Trophoblast cell (in vitro differentiated cells and primary cell): ENCODE measurements at places on chromosomes 5 and 9.

GRCh38 chr9:98775831-98776441 is 20.4 kb downstream of the ANKS6 start:
- DNase-seq = peak; percentile 77

DNA sequence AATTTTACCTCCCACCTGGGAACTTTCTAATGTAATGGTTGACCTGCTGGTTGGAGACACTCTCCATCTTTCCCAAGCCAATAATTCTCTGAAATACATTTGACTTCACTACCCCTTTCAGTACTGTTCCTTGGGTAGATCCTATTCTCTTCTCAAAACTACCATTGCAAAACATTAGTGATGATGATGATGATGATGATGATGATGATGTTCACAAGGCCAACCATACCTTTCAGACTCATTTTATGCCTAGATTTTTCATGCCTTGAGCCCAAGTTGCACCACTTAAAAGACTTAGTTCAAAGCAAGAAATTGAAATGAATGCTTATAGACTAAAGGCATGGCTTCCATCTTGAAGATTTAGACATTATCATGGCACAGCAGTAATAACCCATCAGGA is 1141.1 kb upstream of the DMAC1 start:
- no peak for DNase-seq

DNA sequence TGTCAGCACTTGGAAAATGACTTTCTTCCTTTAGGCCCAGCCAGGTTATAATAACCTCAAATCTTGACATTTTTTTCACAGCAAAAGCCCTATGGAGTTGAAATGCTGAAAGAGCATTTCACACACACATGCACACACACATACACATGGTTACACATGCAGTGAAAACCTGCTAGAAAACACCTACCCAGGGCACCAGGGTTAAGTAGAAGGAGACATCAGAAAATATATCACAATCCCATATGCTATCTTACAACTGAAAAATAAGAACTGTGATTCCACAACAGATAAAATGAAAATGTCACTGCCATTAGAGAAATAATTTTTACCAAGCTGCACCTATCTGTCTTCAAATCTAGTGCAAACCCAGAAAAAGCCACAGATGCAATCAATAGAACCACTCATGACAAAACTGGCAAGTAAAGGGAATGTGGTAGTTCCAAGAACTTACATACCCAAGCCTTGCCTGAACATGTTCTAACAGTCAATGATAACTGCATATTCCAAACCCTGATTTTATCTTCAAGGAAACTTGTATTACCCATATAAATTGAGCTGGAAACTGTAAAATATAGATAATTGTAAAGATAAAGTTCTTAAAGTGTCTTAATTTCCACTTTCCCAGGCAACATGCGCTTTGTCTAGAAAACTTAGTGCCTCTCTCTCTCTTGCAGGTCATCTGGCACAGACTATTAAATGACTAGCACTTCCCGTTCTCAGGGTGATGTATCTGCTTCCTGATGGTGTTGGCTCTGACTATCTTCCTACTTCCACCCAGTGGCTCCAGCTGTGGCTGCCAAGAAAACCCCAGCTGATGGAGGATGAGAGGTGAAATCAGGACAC is 250.2 kb upstream of the PTGER4 start:
- no peak for DNase-seq

DNA sequence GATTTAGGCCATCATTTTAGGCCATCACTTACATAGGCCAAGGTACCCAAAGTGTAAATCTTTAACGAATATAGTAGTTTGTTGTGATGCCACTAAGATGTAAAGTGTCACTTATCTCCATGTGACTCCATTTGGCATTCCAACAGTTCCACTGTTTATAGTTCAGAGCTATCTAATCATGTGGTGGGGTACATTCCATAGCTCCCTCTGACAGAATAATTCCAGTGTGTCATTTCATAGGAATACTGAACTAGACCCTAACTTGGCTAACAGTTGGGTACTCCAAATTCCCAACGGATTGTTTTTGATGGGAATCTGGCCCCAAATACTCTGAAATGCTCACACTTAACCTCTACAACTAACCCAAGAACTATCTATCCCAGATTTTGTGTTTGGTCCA is 76.7 kb upstream of the FST start:
- DNase-seq = no peak

DNA sequence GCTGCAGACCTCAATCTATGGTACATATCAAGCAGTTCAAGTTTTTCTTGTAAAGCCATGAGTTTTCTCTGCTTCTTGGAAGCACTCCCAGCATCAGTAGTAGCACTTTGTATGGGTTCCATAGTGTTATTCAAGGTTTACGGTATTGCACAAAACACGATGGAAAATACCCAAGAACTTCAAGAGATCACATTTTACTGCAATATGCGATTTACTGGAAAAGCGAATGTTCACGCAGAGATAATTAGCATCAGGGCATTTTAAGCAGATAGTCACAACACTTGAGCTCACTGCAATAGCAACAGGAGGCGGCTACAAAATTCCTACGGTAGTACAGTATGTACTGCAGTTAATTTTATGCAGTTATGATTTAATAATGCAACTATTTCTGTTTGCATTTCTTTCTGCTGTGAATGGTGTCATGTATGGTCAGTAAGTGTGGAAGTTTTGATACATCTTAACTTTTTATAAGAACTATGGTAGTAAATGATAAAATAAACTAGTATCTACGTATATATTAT is 200.8 kb downstream of the SMARCA2 start:
- DNase-seq = no peak

DNA sequence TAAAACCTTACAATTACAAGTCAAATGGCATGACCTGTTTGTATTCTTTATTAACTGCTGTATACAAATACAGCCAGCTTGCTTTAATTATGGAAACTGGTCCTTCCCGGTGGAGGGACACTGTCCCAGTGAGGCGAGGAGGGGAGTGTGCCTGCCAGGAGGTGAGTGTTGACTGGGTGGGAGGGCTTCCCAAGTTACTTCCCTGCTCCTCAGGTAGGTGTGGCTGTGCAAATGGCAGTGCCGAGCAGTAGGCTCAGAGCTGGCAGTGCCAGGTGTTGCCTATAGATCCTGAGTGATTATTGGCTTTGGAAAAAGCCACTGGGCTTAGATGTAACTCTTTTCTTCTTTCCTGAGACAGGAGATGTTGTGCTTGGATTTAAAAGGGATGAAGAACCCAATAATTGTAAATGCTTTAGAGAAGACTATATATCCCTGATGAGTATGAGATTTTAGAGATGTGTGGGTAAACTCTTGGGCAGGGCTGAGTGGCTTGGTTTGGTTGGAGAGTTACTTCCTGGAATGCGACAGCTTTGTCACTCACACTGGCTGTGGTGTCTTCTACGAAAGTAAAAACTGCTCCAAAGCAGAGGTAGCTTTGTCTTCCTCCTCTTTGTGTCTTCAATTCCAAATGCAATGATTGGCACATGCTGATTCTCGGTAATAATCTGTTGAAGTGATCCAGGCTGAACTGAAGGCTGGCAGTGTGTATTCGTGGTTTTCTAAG is 43.7 kb downstream of the GLRX start:
- no peak for DNase-seq

DNA sequence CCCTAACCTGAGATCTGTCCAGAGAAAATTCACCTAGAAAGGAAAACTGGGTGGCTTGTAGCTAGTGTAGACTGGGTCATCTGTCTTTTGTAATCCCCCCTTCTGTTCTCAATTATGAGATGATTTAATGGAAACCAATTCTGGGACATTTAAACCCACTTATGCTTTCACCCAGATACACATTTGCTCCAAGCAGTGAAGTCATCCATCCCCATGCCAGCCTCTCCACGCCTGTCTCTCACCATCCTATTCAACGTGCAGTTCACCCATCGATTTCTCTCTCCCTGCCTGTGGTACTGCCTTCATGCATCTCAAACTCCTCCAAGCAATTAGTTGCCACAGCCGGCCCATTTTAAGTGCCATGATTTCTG is 1.8 kb downstream of the PHF19 start:
- DNase-seq = no peak
